ENCODE measurements at places on chromosomes 2 and 18.

GRCh38 chr2:175811971-175812370, 190.1 kb downstream of the LNPK start:
- DNase-seq, result no peak

DNA sequence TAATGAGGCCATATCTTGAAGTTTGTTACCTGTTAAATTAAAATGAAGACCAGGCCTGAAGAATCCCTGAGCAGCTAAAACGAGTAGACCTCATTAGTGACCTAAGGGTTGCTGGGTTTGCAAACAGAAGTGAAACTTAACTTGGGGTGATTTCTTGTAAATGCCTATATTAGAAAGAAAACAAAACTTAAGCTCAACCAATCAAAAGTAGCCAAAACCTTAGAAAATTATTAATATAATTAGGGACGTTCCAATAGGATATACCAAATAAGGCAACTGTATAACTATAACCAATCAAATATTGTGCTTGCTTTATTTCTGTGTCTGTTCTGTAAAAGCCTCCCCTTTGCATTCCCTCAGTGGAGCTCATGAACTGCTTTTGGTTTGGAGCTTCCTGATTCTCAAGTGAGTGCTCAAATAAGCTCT, 137.9 kb upstream of the VRK2 start:
- DNase-seq, result no peak

DNA sequence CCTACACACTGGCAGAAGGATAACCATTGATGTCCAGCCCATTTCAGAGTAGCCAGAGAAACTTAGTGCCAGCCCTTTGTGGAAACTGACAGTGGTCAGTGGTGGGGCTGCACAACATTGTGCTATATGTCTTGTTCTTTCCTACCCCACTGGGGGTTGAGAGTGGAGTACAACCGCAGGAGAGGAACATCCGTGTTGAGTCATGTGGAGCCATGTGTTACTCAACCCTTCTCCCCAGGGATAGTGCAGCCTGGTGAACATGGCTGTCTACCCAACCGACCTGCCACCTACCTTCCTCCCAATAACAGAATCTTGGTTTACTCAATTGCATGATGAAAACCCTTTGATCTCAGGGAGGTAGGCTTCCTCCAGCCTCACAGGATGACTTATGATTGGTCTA, 65.3 kb upstream of the MAPK4 start:
- DNase-seq, result no peak

DNA sequence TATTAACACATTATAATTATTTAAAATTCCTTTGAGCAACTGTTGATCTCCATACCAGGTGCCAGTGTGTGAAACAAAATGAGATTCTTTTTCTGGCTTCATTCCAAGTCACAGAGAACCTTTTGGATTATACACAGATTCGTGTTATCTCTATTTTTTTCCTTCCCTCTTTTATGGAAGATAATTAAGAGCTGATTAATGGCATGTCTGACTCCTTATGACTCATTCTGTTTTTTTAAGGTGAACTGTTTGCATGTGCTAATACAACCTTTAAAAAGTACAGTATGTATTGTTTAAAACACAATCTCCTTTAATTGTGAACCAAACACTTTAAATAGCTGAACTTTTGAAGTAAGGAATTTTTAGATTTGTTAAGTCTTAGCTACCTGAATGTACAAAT, 39.3 kb downstream of the PELI1 start:
- DNase-seq, result peak; percentile 18
